NCI-H1092 (cell line): ENCODE measurements at places on chromosomes 13 and 19.

DNA sequence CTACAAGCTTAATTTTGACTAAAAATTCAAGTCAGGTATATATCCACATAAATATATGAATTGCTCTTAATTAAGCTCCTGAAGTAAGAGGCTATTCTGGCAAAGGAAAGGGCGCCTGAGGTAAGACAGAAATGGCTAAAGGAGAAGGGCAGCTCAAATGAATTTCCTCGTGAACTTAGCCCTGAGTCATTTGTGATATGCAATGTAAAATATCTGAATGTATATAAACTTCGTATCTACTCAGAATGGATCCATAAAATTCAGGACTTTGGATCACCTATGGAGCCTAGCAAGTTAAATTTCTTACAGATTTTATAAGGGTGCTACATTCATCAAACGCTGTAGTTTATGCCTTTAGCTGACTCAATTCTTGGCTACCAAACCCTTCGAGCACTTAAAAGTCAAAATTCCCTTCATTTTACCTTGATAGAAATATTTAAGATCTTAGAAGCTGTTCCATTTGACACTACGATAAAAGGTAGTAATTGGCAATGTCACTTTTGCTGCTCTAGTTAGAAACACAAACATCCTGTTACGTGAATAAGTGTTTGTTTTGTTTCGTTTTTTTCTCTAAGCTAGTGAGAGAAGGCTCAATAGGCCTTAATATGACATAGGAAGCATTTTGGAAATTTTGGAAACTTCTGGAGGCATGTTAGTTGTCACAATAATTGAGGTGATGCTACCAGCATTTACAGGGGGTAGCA lies 69.2 kb downstream of the DIAPH3 start:
- DNase-seq, result no peak

DNA sequence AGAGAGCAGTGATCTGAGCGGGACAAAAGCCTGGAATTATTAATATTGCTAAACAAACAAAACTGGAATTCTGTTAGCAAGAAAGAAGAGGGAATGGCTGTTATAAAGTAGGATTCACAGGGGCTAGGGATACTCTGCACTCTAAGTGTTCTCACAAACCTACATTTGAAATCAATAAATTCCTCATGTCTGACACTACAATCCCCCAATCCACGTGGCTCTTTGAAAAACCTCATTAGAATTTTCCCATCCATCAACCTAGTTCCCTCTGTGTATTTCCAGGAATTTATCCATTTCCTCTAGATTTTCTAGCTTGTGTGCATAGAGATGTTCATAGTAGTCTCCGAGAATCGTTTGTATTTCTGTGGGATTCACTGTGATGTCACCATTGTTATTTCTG lies 307.5 kb downstream of the RBM26 start:
- DNase-seq, result no peak

GRCh38 chr19:55173186-55173713 lies 6.8 kb upstream of the DNAAF3 start:
- DNase-seq, result no peak

GRCh38 chr13:75365724-75366173 lies 116.2 kb downstream of the TBC1D4 start:
- DNase-seq, result no peak

DNA sequence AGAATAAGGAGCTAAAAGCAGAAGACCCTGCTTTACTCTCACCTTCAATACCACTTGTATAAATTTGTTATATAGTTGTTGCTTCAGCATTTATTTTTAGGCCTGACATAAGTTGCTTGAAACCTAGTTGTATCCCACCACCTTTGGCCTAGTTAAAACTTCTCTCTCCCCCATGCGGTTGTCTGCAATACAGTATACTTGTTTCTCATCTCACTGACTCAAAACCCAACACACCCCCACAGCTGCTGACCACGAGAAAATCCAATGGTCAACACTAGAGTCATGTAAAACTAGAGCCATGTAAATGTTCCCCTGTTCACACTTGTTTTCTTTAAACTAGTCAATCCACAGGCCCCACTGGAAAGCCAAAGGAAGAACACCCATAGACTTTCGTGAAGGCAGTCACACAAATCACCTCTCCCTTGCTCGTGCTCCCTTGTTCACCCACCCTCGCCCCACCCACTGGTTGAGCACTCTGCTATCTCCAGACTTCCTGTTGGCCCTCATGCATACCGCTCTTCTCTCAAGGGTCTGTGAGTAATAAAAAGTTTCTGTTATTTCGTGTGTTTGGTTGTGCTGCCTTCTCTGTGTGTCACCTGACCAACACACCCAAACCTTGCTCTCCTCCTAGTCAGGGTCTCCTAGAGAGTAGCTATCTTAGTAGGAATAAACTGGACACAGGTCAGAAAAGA lies 12.9 kb upstream of the CCDC169 start:
- no peak for DNase-seq
